ENCODE measurements at places on chromosomes 2 and 18.

DNA sequence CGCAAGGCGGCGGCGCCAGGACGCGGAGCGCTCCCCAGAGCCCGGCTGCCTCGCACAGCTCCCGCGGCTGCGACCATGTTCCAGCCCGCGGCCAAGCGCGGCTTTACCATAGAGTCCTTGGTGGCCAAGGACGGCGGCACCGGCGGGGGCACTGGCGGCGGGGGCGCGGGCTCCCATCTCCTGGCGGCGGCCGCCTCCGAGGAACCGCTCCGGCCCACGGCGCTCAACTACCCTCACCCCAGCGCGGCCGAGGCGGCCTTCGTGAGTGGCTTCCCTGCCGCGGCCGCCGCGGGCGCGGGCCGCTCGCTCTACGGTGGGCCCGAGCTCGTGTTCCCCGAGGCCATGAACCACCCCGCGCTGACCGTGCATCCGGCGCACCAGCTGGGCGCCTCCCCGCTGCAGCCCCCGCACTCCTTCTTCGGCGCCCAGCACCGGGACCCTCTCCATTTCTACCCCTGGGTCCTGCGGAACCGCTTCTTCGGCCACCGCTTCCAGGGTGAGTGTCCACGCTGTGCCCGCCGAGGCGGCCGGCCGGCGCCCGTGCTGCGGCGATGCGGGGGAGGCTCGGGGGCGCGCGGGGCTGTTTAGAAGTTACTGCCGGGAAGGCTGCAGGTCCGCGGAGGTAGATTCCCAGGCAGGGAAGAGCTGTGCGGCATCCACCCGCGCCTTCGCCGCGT is 696 bp downstream of the EMX1 start:
- DNase-seq, result no peak

- DNase-seq, result no peak
These were observed 650.5 kb upstream of the LINC00305 start for GRCh38 chr18:64799376-64799775.

DNA sequence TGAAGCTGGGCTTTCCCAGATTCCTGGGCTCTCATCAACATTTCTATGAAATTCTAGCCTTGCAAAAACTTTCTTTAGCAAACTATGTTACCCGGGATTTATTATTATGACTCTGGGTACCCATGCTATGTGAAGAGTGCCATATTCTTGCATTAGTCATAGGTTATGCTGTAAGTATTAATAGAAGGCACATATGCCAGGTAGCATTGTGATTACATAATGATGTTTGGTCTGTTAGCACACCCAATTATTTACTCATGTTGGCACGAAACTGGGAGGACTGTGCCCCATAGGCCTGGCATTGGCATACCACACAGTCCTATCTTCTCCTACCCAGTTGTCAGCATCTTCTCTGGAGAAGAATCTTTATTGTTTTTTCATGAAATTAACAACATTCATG is 171.0 kb downstream of the SLC4A3 start:
- no peak for DNase-seq

DNA sequence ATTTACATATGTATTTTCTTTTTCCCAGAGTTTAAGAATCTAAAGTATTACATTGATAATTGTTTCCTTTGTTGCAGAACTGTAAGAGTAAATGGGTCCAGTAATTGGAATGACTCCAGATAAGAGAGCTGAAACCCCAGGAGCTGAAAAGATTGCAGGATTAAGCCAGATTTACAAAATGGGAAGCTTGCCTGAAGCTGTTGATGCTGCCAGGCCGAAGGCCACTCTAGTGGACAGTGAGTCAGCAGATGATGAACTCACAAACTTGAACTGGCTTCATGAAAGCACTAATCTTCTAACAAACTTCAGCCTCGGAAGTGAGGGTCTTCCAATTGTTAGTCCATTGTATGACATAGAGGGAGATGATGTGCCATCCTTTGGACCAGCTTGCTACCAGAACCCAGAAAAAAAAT is 183.8 kb upstream of the STON1 start:
- no peak for DNase-seq

- no peak for DNase-seq
These were observed 28.9 kb downstream of the LPIN2 start for GRCh38 chr18:2984091-2984490.

DNA sequence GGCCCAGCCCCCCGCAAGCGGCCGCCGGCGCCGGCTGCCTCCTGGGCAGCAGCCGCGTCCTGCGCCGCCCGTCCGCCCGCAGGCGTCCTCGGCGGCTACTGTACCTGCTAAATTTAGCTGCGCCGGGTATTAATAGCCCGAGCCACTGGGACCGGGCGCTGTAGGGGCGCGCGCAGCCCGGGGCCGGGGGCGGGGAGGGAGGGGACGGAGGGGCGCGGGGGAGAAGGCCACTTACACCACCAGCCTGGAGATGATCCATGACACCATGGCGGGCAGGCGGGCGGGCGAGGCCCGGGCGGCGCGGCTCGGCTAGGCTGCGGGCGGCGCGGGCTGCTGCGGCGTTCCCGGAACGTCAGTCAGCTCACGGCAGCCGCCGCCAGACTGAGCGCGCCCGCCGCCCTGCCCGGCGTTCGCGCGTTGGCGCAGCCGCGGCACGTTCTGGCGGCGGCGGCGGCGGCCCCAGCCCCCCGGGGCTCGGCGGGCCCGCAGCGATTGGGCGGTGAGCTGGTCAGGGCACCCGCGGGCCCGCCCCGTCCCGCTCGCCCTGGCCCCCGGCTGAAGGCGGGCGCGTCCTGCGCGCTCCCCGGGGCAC is at the start of gene REEP1:
Gene REEP1 (minus strand): TSS at position 383 of the 592 bp plus-strand sequence. CDS start 116 bp downstream, at position 267.
- no peak for DNase-seq

- no peak for DNase-seq
These were observed 18.0 kb upstream of the TUBB6 start for GRCh38 chr18:12290086-12290485.

GRCh38 chr2:193469251-193469650 is 1274.5 kb upstream of the TMEFF2 start:
- DNase-seq, result no peak

- no peak for DNase-seq
These were observed 87.2 kb downstream of the LONRF2 start for GRCh38 chr2:100235098-100235497.

- DNase-seq, result no peak
These were observed 664 bp downstream of the CAMKMT start for GRCh38 chr2:44362207-44363015.

- DNase-seq, result peak; percentile 75
These were observed 162.6 kb upstream of the SLC39A10 start for GRCh38 chr2:195494451-195494850.

GRCh38 chr18:12659904-12660605 is 2.1 kb upstream of the SPIRE1 start:
- DNase-seq, result peak; percentile 47

DNA sequence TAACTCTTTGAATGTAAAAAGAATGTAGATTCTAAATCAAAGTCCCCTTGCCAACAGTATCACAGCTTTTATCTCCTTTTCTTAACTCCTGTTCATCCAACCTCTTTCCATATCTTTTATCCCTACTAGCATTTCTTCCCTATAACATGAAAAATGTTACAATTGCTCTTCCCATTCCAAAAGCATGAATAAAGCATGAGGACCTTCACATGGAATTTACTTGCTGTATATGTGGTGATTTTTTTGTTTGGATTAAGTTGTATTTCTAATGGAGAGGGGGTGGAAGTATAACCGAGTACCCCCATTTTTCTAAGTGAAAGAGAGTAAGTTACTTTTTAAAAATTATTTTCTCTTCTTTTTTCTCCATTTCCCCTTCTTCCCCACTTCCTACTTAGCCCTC is 94.9 kb upstream of the RBBP8 start:
- no peak for DNase-seq

DNA sequence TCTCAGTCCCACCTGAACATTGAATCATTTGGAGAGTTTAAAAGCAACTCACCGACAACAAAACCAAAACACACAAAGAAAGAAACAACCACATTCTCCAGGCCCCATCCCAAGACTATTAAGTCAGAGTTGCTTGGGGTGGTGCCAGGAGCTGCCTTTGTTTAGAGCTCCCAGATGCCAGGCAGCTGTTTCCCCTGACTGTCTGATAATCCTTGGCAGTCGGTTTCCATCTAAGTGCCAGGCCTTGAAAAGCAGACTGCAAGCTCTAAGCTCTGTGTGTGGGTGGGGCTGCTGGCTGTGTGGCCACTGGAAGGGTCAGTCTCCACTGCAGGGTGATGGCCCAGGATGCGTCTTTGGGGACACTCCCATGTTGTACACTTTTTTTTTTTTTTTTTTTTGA is 255.3 kb upstream of the AGAP1 start:
- peak; percentile 34 for DNase-seq

DNA sequence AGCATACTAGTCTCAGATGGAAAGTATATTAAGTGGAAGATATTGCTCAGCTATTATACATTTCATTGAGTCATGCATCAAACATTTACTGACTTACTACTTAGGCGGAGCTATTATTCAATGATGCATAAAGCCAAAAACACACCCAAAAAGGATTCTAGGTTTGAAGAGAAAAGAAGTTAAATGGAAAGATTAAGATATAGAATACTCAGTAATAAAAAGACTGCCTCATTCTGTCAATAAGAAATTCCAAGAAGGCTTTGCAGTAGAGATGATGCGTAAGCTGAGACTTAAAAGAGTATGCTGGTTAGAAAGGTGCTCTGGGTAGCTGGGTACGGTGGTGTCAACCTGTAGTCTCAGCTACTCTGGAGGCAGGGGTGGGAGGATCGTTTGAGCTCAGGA is 27.6 kb downstream of the STK17B start:
- peak; percentile 28 for DNase-seq

DNA sequence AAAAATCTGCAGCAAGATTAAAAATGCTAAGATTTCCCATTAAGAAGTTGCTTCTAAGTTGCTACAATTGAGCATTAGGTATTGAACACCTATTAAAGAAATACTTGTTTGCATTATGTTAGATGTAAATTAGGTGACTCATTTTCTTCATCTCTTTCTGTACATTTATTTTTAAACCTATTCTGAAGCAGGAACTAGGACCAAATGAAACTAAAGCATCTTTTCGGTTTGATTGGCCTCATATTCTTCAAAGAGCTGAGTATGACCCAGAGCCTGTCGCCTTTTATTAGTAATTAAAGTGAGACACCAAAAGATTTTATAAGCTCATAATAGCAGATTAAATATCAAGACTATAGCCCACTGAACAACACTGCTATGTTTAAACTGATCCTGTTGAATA is 83.4 kb upstream of the ZEB2 start:
- DNase-seq, result no peak

DNA sequence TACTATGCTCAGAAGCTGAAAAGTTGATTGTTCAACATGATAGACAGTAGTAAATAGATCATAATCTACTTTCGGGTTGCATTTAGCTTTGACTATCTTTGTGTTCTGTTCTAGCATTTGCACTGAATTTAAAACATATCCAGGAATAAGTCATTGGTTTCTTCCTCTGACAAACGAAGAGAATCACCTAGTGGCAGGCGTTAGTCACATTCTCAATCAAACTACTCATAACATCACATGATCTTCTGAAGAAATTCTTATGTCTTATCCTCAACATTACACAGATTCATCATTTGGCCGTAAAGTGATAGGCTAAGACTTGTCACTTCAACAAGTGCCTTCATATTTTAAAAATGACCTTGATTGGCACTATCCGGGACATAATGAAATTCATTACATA is 63.6 kb upstream of the TTC21B start:
- no peak for DNase-seq

- peak; percentile 50 for DNase-seq
These were observed 17.5 kb downstream of the YWHAQ start for GRCh38 chr2:9613291-9613690.

DNA sequence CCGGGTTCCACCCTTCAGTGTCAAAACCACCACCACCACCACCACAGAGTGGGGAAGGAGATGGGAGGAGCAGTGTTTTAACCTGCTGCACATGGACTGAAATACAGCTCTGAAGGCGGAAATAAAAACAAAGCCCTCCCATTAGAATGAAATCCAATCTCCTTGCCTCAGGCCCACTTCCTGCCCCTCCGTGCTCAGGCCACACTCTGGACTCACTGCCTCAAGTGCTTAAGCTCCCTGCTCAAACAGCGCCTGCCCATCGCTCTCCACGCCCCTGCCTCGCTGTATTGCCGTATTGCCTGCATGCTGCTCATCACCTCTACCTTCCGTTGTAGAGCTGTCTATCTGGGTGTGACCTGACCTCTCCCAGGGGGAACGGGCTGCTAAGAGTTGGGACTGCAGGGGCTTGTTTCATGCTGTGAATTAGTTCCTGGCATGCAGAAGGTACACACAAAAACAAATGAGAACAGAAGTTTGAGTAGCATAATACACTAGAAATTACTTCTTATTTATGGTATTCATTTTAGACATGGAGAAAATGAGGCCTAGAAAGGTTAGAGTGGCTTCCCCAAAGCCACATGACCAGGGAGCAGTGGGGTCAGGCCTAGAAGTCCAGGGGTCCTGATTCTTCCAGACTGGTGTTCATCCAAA is 31.6 kb upstream of the NEB start:
- no peak for DNase-seq

- no peak for DNase-seq
These were observed 157.4 kb downstream of the FHOD3 start for GRCh38 chr18:36454848-36455458.

GRCh38 chr2:2870106-2870505 is 507.5 kb downstream of the EIPR1 start:
- no peak for DNase-seq

GRCh38 chr2:231161252-231161839 is 36.5 kb upstream of the HTR2B start:
- no peak for DNase-seq

DNA sequence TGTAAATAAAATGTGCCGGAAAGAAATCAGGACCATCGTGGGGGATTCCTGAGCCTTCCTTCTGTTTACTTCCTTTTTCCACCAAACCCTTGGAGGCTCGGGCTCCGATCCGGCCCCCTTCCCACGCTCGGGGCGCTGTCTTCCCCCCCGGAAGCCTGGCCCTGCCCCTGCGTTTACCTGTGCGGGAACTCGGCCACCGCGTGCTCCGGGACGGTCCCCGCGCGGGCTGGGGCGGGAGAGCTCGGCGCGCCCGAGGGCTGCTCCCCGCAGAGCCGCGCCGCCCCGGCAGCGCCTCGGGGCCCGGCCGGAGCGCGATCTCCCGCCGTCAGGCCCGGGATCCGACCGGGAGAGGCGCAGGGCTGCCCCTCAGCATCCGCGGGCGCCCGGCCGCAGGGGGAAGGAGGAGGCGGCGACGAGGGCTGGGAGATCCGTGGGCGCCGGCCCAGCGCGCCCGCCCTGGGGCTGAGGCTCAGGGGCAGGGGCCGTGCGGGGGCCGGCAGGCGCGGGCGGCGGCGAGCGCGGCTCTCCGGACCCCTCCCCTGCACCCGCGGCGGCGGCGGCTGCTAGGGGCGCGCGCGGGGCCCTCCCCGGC is 435 bp downstream of the ADCY3 start:
- no peak for DNase-seq

DNA sequence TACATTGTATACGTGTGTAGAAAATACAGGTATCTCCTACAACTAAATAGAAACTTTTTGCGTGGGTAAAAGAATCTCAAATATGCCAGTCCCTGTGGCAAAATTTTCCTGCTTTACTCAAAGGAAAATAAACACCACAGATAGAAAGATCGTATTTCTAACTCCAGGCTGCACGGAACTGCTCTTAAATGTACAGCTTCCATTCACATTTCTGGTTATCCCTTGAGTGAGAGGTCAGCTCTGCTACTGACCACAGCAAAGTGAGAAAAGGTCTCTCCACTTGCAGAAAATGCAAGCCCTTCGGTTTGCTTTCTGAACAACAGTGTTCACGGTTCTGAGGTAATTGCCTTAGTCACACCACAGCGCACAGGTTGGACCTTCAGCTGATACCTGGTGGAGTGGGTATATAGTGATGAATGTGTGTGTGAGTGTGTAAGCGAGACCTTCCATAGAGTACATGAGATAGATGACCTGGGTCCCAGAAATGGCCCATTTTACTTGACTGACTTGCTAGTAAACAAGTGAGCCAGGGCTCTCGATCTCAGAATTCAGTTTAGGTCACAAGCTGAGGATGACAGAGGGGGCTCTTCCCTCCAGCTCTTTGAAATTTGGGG is 52.1 kb downstream of the ALPK2 start:
- no peak for DNase-seq
